Stimulated activated CD8-positive, alpha-beta memory T cell treated with anti-CD3 and anti-CD28 coated beads, Interleukin-7, amount 100 ng/mL, for 1 hour (primary cell): ENCODE measurements at places on chromosomes 4 and X.

- DNase-seq, result no peak
Observed at GRCh38 chrX:108361316-108361715, 76.9 kb downstream of the COL4A6 start.

- DNase-seq, result no peak
Observed at GRCh38 chr4:185143601-185143969, 519 bp downstream of the SLC25A4 start.

DNA sequence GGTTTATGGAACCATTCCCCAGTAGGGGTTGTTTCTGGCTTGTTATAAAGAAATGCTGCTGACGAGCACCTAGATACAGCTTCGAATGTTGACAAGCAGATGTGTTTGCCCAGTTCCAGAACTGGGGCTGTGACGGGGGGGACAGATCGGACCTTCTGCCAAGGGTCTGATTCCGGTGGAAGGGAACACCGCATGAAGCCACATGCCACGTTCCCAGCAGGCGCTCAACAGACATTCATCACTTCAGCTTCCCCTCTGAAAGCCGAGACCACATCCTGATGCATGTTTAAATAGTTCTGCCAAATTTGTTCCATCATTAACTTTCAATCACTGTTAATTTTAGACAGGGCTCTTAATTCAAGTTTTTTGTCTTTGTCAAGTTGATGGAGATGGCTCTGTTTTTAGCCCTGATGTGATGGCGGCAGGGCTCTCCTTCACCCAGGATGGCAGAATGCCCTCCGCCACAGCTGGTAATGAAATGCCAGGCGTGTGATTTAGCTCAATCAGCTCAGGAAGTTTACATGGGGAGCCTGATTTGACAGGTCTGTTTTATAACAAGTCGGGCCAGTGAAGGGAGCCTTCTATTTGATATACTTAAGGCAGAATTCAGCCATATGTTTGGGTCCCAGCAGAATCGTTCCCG lies 57.4 kb downstream of the PSAPL1 start:
- no peak for DNase-seq

GRCh38 chr4:138925495-138925894 lies 90.1 kb upstream of the NOCT start:
- no peak for DNase-seq

DNA sequence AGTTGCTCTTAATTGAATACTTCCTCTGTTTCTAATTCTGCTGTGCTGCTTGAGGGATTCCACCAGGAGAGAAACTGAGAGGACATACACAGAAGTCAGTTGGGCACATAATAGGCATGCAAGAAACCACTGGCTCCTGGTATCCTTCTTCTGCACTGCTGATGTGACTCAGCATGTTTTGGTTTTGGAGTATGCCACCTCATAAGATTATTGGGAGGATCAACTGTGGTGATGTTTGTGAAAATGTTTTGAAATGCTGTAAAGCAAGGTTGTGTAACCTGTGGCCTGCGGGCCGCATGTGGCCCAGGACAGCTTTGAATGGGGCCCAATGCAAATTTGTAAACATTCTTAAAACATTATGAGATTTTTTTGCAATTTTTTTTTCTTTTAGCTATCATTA lies 119.6 kb downstream of the GATB start:
- no peak for DNase-seq

DNA sequence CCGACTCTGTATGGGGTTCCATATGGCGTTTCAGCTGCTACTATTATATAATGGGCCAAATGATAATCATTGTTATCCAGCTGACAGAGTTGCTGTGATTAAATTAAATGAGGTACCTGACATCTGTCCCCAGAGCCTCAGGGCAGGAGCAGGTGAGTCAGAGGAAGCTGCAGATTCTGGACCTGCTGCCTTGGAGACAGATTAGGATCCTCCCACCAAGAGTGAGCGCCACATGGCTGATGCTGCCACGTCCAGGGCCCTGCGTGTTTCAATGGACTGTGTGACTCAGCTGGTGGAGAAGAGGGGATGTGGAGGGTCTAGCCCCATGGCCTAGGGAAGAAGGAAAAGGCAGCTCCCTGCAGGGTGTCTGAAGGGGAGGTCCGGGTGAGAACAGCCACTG lies 28.3 kb upstream of the UXT start:
- DNase-seq, result no peak

DNA sequence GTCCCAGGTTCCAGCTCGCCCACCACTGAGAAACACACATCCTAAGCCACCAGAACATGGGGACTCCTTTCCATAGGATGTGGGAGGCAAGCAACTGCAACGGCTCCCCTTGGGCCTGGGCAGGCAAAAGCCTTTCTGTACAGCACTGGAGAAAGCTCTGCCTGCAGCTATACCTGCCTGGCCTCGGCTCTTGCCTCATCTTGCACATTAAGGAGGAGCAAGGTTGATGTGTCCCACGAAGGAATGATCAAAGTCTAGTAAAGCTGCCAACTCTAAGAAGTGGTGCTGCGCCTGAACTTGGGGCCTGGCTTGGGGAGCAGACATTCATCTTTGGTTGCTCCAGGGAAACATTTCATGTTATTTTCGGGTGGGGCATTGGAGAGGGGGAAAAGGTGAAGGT lies 19.6 kb downstream of the CCNG2 start:
- no peak for DNase-seq

- DNase-seq, result no peak
Observed at GRCh38 chrX:38824176-38824575, 22.9 kb downstream of the MID1IP1 start.

- DNase-seq, result no peak
Observed at GRCh38 chr4:119656342-119656741, 27.7 kb upstream of the PDE5A start.

- no peak for DNase-seq
Observed at GRCh38 chrX:25034889-25035288, 19.1 kb upstream of the ARX start.
